Stimulated activated CD8-positive, alpha-beta memory T cell treated with anti-CD3 and anti-CD28 coated beads, Interleukin-4, amount 100 ng/mL, for 1 hour (primary cell): ENCODE measurements at places on chromosomes 1 and 21.

- no peak for DNase-seq
Observed at GRCh38 chr1:205536759-205537361, 32.4 kb downstream of the CDK18 start.

- no peak for DNase-seq
Observed at GRCh38 chr1:116826818-116827606, 72.8 kb downstream of the CD2 start.

GRCh38 chr21:45935628-45936027 is 45.9 kb upstream of the COL6A1 start:
- DNase-seq, result no peak

DNA sequence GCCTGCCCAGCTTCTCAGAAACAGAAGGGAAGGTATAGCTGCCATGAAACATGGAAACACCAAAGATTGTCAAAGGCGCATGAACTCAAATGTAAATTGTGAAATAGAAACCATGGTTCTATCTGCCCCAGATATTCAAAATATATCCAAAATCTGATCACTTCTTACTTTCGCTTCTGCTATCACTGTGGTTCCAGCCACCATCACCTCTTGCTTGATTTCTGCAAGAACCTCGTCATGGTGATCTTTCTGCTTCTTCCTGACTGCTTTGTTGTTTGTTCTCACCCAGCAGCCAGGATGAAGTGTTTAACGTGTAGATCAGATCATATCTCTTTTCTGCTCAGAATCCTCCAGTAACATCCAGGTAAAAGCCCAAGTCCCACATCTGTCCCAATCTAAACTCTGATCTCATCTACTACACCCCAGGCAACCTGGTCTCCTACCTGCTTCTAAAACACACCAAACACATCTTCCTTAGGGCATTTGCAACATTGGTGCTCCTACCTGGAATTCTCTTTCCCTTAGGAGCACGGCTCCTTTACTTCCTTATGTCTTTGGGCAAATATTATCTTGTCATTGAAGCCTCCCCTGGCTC is 10.5 kb upstream of the LMO4 start:
- no peak for DNase-seq

GRCh38 chr1:97007840-97008604 is 286.4 kb downstream of the PTBP2 start:
- DNase-seq, result no peak

DNA sequence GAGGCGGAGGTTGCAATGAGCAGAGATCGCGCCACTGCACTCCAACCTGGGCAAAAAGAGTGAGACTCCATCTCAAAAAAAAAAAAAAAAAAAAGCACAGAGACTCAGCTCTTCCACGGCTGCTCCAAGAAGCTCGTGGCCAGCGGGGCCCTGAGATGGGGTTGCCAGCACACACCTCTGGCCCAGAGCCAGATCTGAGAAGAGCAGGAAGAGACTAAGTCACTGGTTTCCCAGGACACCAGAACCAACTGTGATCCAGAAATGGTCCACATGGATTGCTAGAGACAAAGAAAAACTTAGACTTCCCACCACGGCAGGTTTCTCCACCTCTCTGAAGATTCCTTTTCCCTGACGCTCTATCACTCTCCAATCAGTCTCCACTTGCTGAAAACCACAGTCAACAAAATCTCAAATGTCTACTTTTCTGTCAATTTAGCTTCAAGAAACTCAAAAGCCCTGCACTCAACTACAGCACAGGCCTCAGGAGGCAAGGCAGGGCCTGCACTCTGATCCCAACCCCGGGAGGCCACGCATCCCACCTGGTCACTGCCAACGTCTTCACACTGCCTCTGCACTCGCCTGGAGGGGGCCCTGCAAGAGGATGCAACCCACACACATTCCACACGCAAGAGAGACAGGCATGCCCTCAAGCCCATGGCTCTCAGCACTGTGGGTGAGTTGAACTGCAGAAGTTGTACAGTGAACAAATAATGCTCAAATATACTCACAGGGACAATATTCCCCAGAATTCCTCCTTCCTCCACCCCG is 79.0 kb downstream of the NPHP4 start:
- DNase-seq, result no peak

GRCh38 chr1:176515310-176515709 is 52.3 kb downstream of the PAPPA2 start:
- no peak for DNase-seq

DNA sequence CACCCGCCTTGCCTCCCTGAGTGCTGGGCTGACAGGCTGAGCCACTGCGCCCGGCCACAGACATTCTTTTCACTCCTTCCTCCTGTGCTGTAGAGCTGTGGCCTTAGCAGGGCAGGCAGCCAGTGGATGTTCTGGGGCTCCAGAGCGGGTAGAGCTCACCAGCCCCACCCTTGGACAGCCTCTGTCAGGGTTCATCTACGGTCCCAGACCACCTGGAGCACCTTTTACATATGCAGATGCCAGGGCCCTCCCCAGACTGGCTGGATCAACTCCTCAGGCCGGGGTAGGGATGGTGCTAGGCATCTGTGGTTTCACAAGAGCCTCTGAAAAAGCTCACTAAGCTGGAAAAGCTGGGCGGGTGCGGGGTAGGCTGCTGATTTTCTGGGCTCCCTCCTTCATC is 4.6 kb downstream of the ATP13A2 start:
- no peak for DNase-seq
